Articular chondrocyte of knee joint (primary cell): ENCODE measurements at places on chromosomes 12 and 14. TPM values are rescaled to one million over a fixed set of nuclear protein-coding genes. Genes with fewer than 3 reads are reported as not detected.

B4GALNT1 gene
- 1.0 and 2.9 TPM in 2 replicates for total RNA-seq

RIN3 gene
- total RNA-seq: 9.7 and 13.3 TPM in 2 replicates

SCFD1 gene
- 145 and 154 TPM in 2 replicates for total RNA-seq

GLIPR1L1 gene
- not detected in 2 replicates for total RNA-seq

OR4E2 gene
- not detected in 2 replicates for total RNA-seq

MGAT4C gene
- total RNA-seq: not detected in 2 replicates

PRICKLE1 gene
- 0.91 and 1.5 TPM in 2 replicates for total RNA-seq

CCDC177 gene
- under 0.01 TPM in 1 of 2 replicates, not detected in the other for total RNA-seq

ANKS1B gene
- 4.4 and 7.4 TPM in 2 replicates for total RNA-seq

DDN gene
- total RNA-seq: 0.11 and 0.13 TPM in 2 replicates

CDK4 gene
- total RNA-seq: 108 and 195 TPM in 2 replicates

C12orf75 gene
- total RNA-seq: 94.3 and 98.7 TPM in 2 replicates

APEX1 gene
- 58.0 and 73.2 TPM in 2 replicates for total RNA-seq

DIABLO gene
- 54.7 and 57.6 TPM in 2 replicates for total RNA-seq

RASAL1 gene
- total RNA-seq: not detected in 2 replicates

CD163L1 gene
- total RNA-seq: 0.52 and 0.54 TPM in 2 replicates

TBX3 gene
- total RNA-seq: 4.5 and 5.6 TPM in 2 replicates

KRT79 gene
- total RNA-seq: not detected in 2 replicates

PMEL gene
- 0.32 and 0.39 TPM in 2 replicates for total RNA-seq

HOXC10 gene
- total RNA-seq: 12.4 and 14.1 TPM in 2 replicates

ANKRD33 gene
- total RNA-seq: not detected in 2 replicates

IL25 gene
- not detected in 2 replicates for total RNA-seq

ZNF10 gene
- total RNA-seq: 9.8 and 10.2 TPM in 2 replicates

ZDHHC17 gene
- total RNA-seq: 41.6 and 46.8 TPM in 2 replicates

GPR137C gene
- total RNA-seq: 0.26 and 0.97 TPM in 2 replicates

NXPH4 gene
- total RNA-seq: 4.3 and 5.2 TPM in 2 replicates

CFAP251 gene
- 4.2 and 4.8 TPM in 2 replicates for total RNA-seq

MNAT1 gene
- total RNA-seq: 65.2 and 87.8 TPM in 2 replicates

NRL gene
- 0.76 and 1.4 TPM in 2 replicates for total RNA-seq

TAS2R8 gene
- total RNA-seq: 0.22 and 0.26 TPM in 2 replicates

CCDC175 gene
- total RNA-seq: not detected in 2 replicates

OLR1 gene
- total RNA-seq: not detected in 2 replicates

YY1 gene
- total RNA-seq: 46.3 and 47.6 TPM in 2 replicates

DGKA gene
- total RNA-seq: 48.5 and 66.9 TPM in 2 replicates

SLC10A1 gene
- not detected in 2 replicates for total RNA-seq

ANO2 gene
- total RNA-seq: 0.26 and 0.32 TPM in 2 replicates

ALDH1L2 gene
- total RNA-seq: 53.9 and 60.5 TPM in 2 replicates

RAD51AP1 gene
- 6.4 and 11.8 TPM in 2 replicates for total RNA-seq

TRHDE gene
- total RNA-seq: not detected in 2 replicates
